ENCODE measurements at places on chromosomes 1 and 21. TPM values are rescaled to one million over a fixed set of nuclear protein-coding genes. Genes with fewer than 3 reads are reported as not detected.

Gene CBR1
- total RNA-seq, result 60.7 TPM

Gene SELL
- total RNA-seq, result 2.2 TPM

Gene ADGRB2
- total RNA-seq, result 14.4 TPM

DNA sequence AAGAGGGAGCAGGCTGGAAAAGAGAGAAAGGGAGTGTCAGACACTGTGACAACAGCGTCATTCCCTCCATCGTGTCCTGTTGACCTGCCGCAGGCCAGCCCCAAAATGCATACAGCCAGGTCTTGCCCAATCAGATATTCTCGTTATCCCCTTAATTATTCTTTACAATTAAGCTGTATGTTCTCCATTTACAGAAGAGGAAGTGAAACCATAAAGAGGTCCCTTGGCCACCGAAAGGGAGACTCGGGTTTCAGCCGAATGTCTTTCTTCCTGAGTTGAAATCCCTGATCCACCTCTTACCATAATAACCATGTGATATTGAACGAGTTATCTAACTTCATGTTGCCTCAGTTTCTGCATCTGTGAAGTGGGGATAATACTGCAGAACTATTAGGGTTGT is 70.5 kb downstream of the IGSF21 start:
- no peak for DNase-seq
- H3K4me3 ChIP-seq, result no peak overlapping the region
- peaks cover 9% of the 10 kb centered on the region for H3K4me1 ChIP-seq
- no peak overlapping the region for H3K27ac ChIP-seq
- H3K27me3 ChIP-seq, result no peaks in the 10 kb centered on the region

DNA sequence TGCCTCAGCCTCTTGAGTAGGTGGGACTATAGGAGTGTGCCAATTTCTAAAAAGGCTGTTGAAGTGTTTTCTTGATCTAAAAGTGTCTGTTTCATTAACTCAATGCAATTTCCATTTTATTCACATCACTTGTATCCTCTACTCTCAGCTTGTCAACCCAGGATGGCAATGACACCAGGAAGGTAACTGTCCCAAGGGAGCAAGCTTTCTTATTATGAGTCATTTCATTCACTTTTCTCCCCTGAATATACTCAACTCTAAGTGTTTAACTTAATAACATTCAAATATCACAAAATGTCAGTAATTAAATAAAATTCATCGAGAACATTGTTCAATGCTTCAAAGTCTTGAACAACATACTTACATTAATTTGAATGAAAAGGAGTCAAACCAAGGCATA is 22.9 kb upstream of the GFI1 start:
- DNase-seq, result no peak
- H3K27ac ChIP-seq, result no peak overlapping the region
- no peaks in the 10 kb centered on the region for H3K27me3 ChIP-seq
- no peaks in the 10 kb centered on the region for H3K4me1 ChIP-seq
- no peak overlapping the region for H3K4me3 ChIP-seq
- no peaks in the 10 kb centered on the region for H3K36me3 ChIP-seq

GRCh38 chr1:13948888-13949391 is 249.0 kb downstream of the PRDM2 start:
- no peaks in the 10 kb centered on the region for H3K27me3 ChIP-seq
- H3K4me3 ChIP-seq, result no peak overlapping the region
- H3K36me3 ChIP-seq, result no peaks in the 10 kb centered on the region
- peak; percentile 88 for DNase-seq

GRCh38 chr1:52738893-52739292 is 12.6 kb downstream of the ZYG11B start:
- no peaks in the 10 kb centered on the region for H3K27me3 ChIP-seq
- H3K36me3 ChIP-seq, result no peaks in the 10 kb centered on the region
- no peak for DNase-seq
- peaks cover 33% of the 10 kb centered on the region for H3K4me1 ChIP-seq
- no peak overlapping the region for H3K4me3 ChIP-seq
